Central memory CD4-positive, alpha-beta T cell (primary cell): ENCODE measurements at places on chromosomes 12 and 14.

GRCh38 chr12:107351713-107352112, 258.4 kb upstream of the CRY1 start:
- DNase-seq: no peak

- DNase-seq: peak; percentile 71
Observed at GRCh38 chr14:60151715-60152114, 13.5 kb downstream of the DHRS7 start.

- no peak for DNase-seq
Observed at GRCh38 chr12:40587421-40587820, 104.8 kb upstream of the CNTN1 start.

- no peak for DNase-seq
Observed at GRCh38 chr12:130504110-130504839, 166.6 kb downstream of the PIWIL1 start.

DNA sequence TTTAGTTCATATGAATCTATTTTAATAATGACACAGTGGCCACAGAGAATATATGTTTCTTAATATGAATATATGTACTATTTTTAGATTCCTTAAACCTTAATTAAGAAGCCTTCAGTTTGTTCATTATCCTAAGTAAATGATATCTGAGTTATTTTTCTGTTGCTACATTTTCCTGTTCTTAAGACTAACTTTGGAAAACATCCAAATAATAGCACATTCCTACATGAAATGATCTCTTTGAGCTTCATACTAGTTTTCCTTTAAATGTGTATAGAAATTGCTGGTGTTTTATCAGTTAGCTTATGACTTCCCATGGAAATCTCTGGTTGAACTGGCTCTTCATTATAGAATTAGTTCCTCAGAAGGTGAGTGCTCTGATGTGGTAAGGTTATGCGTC, 72.1 kb downstream of the POLR3B start:
- DNase-seq: no peak

DNA sequence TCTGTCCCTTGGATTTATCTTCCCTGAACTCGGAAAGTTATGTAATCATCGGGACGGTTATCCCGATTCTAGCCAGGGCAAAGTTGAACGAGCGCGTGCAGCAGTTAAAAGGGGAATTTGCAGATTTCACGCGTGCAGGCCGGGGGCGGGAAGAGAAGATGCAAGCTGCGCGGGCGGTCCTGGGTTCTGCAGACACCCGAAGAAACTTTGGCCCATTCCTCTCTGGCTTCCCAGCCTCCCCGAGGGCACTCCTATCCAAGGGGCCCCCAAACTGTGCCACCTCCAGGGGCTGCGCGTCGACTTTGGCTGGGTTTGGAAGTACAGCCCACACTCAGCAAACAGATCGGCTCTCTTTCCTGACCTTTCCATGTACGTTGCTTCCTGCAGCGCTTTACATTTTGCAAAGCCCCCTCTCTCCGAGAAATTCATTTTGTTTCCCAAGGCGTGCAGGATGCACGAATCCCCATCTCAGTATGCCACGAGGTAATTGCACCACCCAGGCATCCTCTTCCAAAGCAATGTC, 941 bp upstream of the PPP1CC start:
- DNase-seq: no peak

GRCh38 chr14:102344485-102344884, 18.2 kb downstream of the CINP start:
- no peak for DNase-seq

- DNase-seq: no peak
Observed at GRCh38 chr14:96764012-96764411, 33.2 kb upstream of the VRK1 start.

- no peak for DNase-seq
Observed at GRCh38 chr14:29636870-29637269, 290.8 kb downstream of the PRKD1 start.

GRCh38 chr12:20436316-20436715, 68.0 kb downstream of the PDE3A start:
- no peak for DNase-seq

DNA sequence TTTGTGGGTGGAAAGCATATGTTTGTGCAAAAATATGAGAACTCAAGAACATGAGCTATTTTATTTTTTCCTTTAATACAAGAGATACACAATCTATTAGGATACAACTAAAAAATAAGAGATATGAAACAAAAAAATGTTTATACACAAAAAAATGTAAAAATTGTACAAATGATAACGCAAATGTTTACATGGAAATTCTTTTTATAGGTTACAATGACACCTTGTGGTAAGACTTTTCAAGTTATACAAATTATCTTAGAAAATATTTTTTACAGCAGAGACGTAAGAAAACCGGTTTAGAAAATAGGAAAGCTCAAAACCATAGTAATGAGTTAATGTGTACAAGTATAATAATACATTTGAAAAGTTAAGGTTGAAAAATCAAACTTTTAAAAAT, 25.5 kb downstream of the CEP83 start:
- DNase-seq: no peak

- DNase-seq: no peak
Observed at GRCh38 chr14:54567224-54567638, 303 bp downstream of the SAMD4A start.
